ENCODE measurements at places on chromosomes 2 and 18.

GRCh38 chr2:219644801-219645480 lies 17.5 kb downstream of the SLC4A3 start:
- DNase-seq = no peak

DNA sequence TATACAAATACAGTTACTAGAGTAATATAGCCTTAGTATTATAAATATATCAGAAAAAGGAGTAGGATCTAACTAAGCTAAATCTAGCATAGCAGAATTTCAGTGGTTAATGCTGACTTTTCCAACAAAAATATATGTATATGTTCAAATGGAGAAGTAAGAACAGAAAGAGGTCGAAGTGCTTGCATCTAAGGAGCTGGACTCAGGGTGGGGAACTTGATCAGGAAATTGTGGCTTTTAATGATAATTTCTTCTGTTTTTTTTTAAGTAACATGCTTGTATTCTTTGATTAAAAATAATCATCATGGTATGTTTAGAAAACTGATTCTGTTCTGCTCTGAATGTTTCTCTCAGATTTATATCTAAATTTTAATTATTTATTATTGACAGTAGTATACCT lies 327.1 kb downstream of the GALNT13 start:
- no peak for DNase-seq

- peak; percentile 42 for DNase-seq
Observed at GRCh38 chr2:233795735-233796171, 17.6 kb downstream of the MROH2A start.

GRCh38 chr2:189082376-189082975 lies 97.1 kb downstream of the COL5A2 start:
- no peak for DNase-seq

- DNase-seq = no peak
Observed at GRCh38 chr18:36075862-36076587, 8.7 kb upstream of the RPRD1A start.

DNA sequence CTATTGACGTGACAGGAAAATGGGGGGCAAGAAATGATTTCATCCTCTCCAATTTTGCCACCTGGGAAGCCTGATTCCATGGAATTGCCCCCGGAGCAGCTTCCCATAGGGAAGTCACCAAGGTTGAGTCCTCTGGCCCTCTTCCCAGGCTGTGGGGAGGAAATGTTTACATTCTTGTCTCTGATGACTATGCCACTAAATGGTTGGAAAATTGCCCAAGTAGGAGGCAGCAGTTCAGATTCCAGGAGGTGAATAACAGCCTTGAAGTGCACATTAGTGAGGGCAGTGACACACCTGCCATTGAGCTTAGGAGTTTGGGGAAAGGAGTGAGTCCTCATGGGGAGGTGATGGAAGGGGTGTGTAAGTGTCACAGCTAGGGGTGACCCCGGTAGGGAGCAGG lies 449.2 kb upstream of the DCC start:
- no peak for DNase-seq

DNA sequence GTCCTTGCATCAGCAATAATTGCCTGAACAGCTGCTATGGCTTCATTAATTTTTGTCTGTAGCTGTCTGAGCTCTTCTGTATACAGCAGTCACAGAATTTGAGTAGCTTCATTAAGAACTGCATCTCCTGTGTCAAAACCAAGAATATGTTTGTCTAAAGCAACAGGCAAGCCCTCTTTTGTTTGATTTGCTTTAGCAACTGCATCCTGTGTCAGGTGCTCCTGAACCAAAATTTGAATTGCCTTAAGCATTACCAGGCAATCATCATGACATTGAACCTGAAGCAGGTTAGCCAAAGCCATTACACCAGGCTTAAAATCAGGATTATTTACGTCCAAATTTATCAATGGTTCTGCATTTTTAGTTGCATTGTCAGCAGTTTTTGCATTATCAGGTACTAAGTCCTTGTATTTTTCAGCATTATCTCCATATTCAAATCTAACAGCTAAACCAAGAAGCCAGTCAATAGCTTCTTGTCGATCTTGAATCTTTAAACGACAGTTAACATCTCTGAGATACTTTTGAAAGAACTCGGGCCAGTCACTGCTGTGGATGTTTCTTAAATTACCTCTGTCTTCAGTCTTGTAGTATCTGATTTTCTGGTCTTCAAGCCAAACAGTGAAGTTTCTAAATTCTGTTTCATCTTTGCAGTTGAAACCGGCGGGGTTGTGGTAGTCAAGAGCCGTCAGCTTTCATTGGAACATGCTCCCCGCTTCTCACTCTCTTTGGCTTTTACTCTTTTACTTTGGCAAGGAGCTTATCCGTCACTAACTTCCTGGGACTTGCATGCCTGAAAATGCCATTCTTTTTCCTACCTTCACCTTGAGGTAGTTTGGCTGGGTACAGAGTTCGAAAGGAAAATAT lies 42.2 kb downstream of the MERTK start:
- DNase-seq = no peak

DNA sequence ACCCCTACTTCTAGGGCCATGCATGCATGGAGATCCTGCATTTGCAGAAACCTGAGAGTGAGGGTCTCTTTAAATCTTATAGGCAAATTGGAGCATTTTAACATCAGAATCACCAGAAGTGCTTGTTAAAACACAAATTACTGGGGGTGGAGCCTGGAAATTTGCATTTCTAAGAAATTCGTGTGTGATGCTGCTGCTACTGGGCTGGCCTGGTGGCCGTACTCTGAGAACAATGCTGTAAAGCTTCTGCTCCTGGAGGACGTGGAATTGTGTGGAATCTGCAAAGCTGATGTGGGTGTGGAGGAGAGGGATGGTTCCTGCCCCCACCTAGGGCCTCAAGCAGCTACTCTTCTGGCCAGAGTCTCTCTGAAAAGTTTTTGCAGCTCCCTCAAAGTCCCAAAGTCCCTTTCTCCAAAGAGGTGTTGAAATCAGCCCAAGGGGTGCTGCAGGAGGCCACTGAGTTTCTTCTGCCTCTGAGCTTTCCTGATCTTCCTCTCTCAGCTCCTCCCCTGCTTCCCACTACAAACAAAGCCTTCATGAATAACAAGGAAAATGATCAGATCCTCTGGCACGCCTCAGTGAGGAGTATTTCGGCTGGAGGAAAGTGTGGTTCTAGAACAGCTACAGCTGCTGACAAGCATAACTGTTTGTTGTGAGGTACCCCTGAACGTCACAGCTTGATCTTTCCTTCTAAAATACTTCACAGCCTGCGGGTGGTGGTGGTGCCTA lies 508.3 kb downstream of the CNTNAP5 start:
- no peak for DNase-seq

- DNase-seq = no peak
Observed at GRCh38 chr2:158211502-158211901, 109.8 kb downstream of the UPP2 start.

DNA sequence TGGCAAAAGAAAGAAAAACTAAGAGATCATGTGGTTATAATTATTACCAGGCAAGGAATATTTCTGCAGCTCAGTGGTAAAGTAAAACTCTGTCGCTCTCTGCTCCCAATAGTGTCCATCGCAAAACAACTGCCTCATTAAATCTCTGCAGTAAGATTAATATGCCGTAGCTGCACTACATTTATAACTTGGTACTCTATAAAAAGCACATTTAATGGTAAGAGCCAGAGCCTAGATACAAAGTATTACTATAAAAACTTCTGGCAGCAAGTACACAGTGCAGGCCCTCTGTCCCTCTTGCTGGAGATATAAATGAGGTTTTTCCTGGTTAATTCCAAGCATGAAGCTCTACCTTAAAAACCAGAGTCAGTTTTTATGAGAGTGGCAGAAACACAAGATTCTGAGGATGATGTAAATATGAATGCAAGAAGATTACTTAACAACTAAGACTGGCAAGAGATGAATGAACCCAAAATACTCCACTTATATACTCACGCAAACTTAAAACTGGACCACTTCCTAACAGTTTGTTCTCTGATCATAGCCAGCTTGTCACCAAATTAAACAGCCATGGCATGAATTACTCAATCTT lies 25.5 kb downstream of the ZNF521 start:
- DNase-seq = no peak

DNA sequence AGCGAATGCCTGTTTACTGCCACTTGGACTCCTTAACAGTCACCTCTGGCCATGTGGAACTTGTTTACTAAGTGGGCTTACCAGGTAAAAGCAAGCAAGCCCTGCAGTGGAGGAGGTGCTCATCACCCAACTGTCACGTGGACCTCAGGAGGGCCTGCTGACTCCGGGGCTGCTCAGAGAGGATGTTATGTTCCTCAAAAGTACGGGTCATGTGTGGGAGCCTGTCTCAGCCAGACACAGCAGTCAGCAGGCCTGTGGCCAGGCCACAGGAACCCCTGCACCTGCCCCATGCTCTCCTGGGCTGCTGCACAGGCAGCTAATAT lies 36.2 kb downstream of the AMER3 start:
- DNase-seq = no peak

DNA sequence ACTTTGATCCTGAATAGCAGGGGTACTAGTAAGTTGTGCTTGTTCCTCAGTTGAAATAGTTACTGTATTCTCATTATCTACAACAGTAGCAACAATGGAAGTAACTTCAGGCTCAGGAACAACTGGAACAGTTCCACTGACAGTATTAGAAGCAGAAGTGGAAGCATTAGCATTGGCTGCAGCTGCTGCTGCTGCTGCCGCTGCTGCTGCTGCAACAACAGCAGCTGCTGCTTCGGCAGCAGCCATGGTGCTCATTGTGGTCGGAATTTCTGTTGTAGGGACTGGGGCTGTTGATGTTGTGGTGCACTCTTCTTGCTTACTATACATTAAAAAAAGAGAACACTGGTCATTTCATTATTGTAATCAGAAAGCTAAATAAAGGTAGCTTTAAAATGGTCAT lies 40.8 kb downstream of the PRPF40A start:
- DNase-seq = no peak

- DNase-seq = no peak
Observed at GRCh38 chr2:15728245-15728938, 136.7 kb downstream of the DDX1 start.

GRCh38 chr2:38701542-38701941 lies 35.6 kb downstream of the GALM start:
- DNase-seq = no peak

DNA sequence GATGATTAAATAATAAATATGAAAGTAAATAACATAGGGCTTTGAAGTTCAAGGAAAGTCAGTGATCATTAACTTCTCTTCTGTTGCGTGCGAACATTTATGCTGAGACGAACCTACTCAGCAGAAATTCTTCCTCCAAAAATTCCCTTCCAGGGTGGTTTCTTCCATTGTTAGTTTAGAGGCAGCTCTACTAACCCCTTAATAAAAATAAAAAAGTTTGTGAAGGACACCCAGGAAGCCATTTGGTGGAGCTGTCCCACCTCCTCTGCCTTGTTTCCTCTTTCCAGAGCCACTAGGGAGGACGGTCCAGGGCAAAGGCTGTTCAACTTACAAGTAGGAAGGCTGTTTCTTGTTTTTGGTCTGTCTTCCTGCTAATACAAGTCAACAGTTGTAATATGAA lies 2.1 kb upstream of the SMAD2 start:
- no peak for DNase-seq
